ENCODE measurements at places on chromosomes 1 and 21.

GRCh38 chr21:42248241-42248640 is 29.3 kb downstream of the ABCG1 start:
- no peak for DNase-seq

GRCh38 chr21:31903896-31904295 is 31.1 kb downstream of the HUNK start:
- no peak for DNase-seq

DNA sequence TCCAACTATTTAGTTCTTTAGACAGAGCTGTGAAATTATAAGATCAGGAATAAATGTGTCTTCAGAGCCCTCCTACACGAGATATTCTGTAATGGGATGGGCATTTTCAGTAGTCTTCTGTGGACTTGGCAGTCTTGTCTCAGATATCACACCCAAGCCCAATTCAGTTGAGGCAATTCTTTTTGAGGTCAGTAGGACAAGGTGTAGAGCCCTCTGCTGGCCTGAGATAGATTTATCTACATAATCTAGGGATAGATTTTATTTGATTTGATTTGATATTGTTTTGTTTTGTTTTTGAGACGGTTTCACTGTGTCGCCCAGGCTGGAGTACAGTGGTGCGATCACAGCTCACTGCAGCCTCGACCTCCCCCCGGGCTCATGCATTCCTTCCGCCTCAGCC is 77.5 kb downstream of the FMN2 start:
- no peak for DNase-seq

GRCh38 chr1:219900882-219901281 is 27.5 kb downstream of the SLC30A10 start:
- DNase-seq: no peak

DNA sequence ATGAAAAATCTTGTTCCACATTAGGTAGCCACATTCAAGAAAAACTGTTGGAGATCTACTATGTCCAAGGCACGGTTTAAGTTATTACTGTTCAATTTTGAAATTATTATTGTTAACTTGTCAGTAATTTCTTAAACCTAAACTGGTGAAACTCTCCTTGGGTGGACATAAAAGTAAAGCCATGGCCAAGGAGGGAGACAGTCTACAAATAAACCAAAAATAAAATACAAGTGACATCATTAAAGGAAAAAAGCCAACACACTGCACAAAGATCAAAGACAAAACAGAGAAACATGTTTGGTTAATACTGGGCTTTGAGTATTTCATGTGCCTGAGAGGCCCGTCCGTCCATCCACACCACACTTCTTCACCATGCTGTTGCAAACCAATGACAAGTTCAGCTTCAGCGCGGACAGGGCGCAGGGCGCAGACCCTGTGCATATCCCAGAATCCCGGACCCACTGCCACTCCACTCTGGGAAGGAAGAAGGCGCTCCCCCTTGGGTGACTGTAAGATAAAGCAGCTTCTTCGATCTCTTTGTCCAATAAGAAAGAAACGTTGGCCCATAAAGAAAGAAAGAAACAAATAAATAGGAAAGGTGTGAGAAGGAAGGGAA is 918 bp upstream of the RASAL2 start:
- no peak for DNase-seq

GRCh38 chr1:2510366-2511155 is 15.8 kb downstream of the PANK4 start:
- no peak for DNase-seq

DNA sequence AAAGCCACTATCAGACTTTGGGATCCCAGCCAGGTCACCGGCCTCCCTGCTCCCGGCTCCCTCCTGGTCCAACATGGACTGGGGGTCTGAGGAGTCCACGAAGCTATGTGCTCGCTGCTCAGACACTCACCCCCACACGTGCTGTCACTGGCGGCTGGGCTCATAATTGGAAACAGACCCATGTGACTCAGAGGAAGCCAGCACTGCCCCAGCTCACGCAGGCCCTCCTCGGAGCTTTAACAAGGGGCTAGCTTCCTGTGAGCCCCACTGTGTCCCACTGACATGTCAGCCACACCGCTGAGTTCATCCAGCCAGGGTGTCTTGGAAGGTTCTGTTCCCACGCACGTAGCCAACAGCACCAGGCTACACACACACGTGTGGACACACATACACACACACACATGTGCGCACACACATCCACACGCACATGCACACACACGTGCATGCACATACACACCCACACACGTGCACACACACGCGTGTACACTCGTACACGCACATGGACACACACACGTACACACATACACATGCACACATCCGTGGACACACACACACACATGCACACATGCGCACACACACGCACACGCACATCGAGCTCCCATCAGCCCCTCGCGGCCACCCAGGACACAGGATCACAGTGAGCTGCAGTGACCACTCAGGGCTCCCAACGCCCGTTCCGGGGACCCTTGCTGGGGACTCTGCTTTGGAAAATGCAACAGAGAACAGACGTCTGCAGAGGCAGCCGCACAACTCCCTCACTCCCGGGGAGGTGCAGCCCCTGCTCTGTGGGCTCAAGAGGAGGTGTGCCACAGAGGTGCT is 18.4 kb upstream of the COL6A2 start:
- DNase-seq: no peak

GRCh38 chr1:32172621-32173245 is 6.7 kb upstream of the TXLNA start:
- no peak for DNase-seq

- DNase-seq: no peak
Measured at GRCh38 chr1:206784471-206784903, 12.2 kb upstream of the IL10 start.

DNA sequence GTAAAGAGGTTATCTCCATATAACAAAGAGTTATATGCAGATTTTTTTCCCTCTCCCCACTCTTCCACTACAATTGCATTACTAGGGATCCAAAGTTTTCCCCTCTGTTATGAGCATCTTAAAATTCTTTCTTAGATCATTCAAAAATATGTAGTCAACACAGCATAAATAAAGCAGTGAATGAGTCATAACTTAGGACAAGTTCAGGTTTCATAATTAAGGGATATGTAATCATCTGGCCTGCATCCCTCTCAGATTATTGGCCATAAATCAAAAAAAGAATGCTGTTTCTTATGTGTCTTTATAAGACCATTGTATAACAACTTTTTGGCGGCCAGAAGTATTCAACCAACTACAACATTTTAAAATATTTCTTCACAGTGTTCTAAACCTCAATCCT is 1526.1 kb downstream of the KCNT2 start:
- no peak for DNase-seq

DNA sequence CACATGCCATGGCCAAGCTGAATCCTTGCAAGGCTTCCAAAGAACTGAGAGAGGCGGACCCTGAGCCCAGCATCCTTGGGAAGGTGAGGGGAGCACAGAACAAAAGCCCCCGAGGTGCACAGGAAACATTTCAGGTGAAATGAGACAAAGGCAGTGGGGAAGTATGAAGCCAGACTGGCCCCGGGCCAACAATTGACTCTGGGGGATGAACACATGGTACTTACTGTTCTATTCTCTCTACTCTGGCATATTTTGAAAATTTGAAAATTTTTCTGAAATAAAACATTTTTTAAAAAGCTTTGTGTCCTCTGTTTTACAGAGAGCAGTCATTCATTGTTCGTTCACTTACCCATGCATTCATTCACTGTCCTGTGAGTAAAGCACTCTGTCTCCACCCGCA is 77.7 kb downstream of the GRIK3 start:
- no peak for DNase-seq

DNA sequence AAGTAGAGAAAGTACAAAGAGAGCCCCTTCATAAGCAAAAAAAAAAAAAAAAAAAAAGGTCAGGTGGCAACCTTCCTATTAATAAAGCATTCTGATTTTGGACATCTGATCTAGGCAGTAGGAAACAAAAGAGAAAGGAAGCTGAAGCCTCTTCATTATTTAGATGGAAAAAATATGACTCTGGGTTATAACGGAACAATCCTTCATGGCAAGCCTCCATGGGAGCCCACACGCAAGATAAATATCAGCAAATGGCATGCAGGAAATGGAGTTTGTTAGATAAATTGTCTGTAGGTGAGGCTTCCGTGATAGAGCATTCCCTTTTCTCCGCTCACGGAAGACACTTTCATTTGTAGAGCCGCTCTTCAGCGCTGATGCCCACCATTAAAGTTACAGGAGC is 381.0 kb downstream of the TTLL7 start:
- no peak for DNase-seq

DNA sequence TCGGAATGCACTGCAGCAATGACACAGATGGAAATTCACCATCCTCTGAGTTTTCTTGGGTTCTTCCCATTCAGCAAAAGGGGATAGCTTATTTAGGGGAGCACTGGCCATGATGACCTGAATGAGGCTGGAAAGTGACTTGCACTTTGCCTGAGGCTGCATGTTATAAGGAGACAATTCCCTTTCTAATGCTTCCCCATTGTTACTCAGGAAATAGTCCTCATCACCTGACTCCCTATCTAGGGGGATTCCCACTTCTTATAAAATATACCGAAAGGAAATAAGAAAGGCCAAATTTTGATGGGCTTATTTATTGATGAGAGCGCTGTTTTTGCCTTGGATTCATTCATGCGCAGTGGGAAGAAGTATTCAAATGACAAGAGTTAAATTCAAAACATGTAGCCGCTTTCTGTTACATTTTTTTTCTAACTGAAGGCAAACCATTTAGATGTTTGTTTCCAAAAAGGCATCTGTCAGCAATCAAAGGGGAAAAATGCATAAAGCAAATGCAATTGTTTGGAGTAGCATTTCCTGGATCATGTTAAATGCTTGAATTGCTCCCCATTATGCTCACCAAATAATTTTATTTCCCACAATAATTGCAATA is 220.3 kb upstream of the NFIA start:
- no peak for DNase-seq

DNA sequence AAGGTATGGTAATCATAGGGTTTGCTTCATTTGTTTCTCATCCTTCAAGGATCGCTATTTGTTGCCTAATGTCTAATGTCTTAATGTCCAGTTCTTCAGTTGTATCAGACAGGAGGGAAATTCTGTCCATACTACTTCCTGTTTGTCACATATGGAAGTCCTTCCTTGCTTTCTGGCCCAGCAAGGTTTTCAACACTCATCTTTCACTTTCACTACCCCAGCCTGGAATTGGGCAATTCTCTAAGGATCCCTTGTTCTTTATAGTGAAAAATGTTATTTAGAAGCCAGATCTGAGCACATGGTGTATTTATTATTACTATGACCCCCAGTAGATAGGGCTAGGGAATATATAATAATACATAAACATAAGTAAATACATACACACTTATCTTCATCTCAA is 50.6 kb upstream of the SLC35A3 start:
- DNase-seq: no peak
